Uterus (tissue), 4 donors: ENCODE measurements at places on chromosomes 6 and 20. TPM values are rescaled to one million over a fixed set of nuclear protein-coding genes. Genes with fewer than 3 reads are reported as not detected.
A peak's percentile ranks its signal among the peaks of the same experiment; 100 is the strongest.

TBC1D32 gene
- 2.1 TPM for total RNA-seq

TULP1 gene
- 1.6 TPM for total RNA-seq

SRMS gene
- not detected for total RNA-seq

KCNK15 gene
- 1.4 TPM for total RNA-seq

GPR6 gene
- total RNA-seq: not detected

DNA sequence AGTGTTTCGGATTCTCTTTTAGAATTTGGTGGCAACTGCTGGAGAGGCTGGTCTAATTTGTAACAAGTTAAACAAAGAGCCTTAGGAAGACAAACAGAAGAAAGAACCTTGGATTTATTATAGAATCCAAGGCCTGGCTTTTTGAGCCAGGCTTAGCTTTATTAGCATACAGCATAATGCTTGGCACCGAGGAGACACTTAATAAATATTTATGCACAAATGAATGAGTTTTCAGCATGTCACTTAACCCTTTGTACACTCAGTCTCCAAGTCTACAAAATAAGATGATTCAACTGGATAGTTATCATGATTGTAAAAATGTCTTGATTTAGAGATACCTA, 38.2 kb upstream of the AFDN start:
- H3K36me3 ChIP-seq: no peaks in the 10 kb centered on the region
- H3K27me3 ChIP-seq: no peaks in the 10 kb centered on the region
- H3K4me1 ChIP-seq: no peaks in the 10 kb centered on the region
- H3K4me3 ChIP-seq: no peak overlapping the region
- no peak overlapping the region for H3K27ac ChIP-seq

GRCh38 chr6:157770946-157771345, 52.1 kb upstream of the SNX9 start:
- no peak overlapping the region for H3K4me3 ChIP-seq
- no peaks in the 10 kb centered on the region for H3K27me3 ChIP-seq
- DNase-seq: no peak
- H3K4me1 ChIP-seq: no peaks in the 10 kb centered on the region
- no peak overlapping the region for H3K27ac ChIP-seq

DNA sequence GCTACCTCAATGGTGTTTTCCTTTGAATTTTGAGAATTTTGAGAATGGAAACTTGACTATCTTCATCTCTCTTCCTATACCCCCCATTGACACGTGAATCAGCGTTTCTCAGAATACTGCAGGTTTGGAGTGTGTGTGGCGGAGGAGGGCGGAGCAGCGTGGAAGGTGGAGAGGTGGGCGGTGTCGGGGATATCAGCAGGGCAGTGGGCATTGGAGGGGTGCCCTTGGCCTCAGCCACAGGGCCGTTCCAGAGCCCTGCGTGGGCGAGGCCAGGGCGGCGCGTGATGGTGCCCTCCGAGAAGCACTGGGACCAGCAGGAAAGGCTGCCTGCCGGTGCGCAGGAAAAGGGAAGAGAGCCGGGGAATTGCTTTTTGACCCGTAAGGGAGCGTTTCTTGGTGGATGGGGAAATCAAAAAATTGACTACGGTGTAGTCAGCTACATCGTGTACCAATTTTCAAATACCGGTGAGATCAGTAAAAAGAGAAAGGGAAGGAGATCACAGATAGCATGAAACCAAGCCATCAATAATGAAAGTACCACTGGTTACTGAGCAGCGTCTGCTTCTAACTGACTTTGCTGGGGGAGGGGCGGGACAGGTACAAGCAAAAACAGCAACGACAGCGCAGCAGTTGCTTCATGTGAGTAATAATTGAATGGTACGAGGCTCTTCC, 82.7 kb upstream of the DUSP22 start:
- H3K36me3 ChIP-seq: no peaks in the 10 kb centered on the region
- H3K4me3 ChIP-seq: no peak overlapping the region
- no peak overlapping the region for H3K27ac ChIP-seq
- no peaks in the 10 kb centered on the region for H3K4me1 ChIP-seq

- no peak for DNase-seq
- H3K4me3 ChIP-seq: no peak overlapping the region
- no peaks in the 10 kb centered on the region for H3K4me1 ChIP-seq
- no peak overlapping the region for H3K27ac ChIP-seq
- no peaks in the 10 kb centered on the region for H3K36me3 ChIP-seq
These were observed 67.5 kb downstream of the ELOVL2 start for GRCh38 chr6:10976571-10976970.

- no peaks in the 10 kb centered on the region for H3K27me3 ChIP-seq
- DNase-seq: no peak
- H3K4me1 ChIP-seq: no peaks in the 10 kb centered on the region
- no peaks in the 10 kb centered on the region for H3K36me3 ChIP-seq
- H3K4me3 ChIP-seq: no peak overlapping the region
These were observed 561.8 kb upstream of the AGPAT4 start for GRCh38 chr6:161835500-161836215.

DNA sequence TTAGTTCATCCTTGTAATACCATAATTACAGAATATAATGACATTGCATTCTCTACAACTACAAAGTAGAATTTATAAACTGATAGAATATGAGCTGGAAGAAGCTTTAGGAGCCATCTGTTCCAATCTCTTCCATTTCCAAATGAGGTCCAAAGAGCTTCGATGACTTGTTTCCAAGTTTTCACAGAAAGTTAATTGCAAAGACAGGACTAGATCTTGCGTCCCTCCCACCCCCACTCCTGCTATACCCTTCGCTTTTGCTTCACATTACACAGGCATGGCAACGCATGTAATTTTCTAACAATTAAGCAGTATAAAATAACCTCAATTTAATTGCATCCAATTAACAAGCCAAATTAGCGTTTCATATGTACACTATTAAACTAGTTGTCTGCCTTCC, 7.0 kb downstream of the HIVEP2 start:
- H3K27ac ChIP-seq: no peak overlapping the region
- H3K36me3 ChIP-seq: no peaks in the 10 kb centered on the region
- H3K27me3 ChIP-seq: no peaks in the 10 kb centered on the region
- no peak for DNase-seq
- no peak overlapping the region for H3K4me3 ChIP-seq

DNA sequence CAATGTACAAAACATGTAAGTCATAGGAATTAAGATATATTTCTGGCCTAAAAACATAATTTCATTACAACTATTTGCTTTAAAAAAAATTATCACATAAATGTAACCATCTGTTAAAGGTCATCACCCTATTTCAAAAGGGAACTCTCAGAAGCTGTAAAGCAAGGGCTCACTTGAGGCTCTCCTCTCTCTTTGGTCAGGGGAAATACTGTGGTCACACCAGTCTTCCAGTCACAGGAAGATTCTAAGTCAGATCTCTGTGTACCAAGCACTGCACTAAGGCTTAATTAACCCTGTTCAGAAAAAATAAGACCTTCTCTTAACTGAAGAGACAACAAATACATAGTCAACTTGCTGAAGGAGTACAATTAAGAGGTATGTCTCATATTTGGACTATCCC, 75.6 kb downstream of the MMS22L start:
- no peak overlapping the region for H3K27ac ChIP-seq
- no peaks in the 10 kb centered on the region for H3K27me3 ChIP-seq
- no peaks in the 10 kb centered on the region for H3K4me1 ChIP-seq
- no peak for DNase-seq

GRCh38 chr6:3873051-3873450, 23.9 kb downstream of the FAM50B start:
- no peak for DNase-seq
- no peaks in the 10 kb centered on the region for H3K27me3 ChIP-seq
- H3K27ac ChIP-seq: no peak overlapping the region
- no peaks in the 10 kb centered on the region for H3K4me1 ChIP-seq
- H3K36me3 ChIP-seq: no peaks in the 10 kb centered on the region
- no peak overlapping the region for H3K4me3 ChIP-seq

- H3K27me3 ChIP-seq: no peaks in the 10 kb centered on the region
- H3K4me1 ChIP-seq: no peaks in the 10 kb centered on the region
- H3K27ac ChIP-seq: peak overlapping the region; percentile 25
These were observed 19.9 kb downstream of the EZR start for GRCh38 chr6:158799051-158799792.

- DNase-seq: no peak
- no peaks in the 10 kb centered on the region for H3K27me3 ChIP-seq
- no peak overlapping the region for H3K4me3 ChIP-seq
- H3K4me1 ChIP-seq: no peaks in the 10 kb centered on the region
- H3K36me3 ChIP-seq: no peaks in the 10 kb centered on the region
These were observed 22.0 kb upstream of the DDR1 start for GRCh38 chr6:30862156-30862875.

GRCh38 chr20:60806354-60806753, 445.7 kb upstream of the CDH4 start:
- H3K27ac ChIP-seq: no peak overlapping the region
- H3K4me3 ChIP-seq: no peak overlapping the region
- H3K36me3 ChIP-seq: no peaks in the 10 kb centered on the region
